WTC11 (cell line): ENCODE measurements at places on chromosomes 16 and 17. TPM values are rescaled to one million over a fixed set of nuclear protein-coding genes. Genes with fewer than 3 reads are reported as not detected.

DNA sequence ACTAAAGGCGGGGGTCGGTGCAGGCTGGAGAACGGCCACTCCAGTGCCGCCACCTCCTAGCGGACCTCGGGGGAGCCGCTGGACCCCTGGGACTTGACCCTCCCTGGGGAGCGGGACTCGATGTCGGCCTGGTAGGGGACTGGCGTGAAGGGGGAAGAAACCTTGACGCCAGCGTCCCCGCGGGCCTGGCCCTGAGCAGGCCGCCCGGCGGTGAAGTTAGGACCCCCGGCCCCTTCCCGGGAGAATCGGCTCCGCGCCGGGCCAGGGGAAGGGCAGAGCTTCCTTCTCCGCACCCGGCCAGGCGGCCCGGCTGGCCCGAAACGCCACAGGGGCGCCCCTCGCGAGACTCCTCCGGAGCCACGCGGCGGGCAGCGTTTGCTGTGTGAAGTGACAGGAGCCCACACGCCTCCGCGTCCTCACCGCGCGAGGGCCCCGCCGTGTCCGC is 389 bp downstream of the DUS1L start:
- DNase-seq: no peak
- peaks cover under 1% of the 10 kb centered on the region; the same call in 1 of the 2 replicates for H3K36me3 ChIP-seq
- 0 out of 2 replicates have a peak, but pooled peaks cover 2% of the 10 kb centered on the region for H3K4me1 ChIP-seq
- H3K27ac ChIP-seq: no peak overlapping the region
- H3K4me3 ChIP-seq: peak overlapping the region; percentile 67
- H3K27me3 ChIP-seq: peaks cover under 1% of the 10 kb centered on the region; the same call in 1 of the 2 replicates

LRRC75A gene
- 13.7 to 22.9 TPM (median 14.7 TPM) in 3 replicates for total RNA-seq

FNDC8 gene
- not detected in 3 replicates for total RNA-seq

- H3K4me3 ChIP-seq: peak overlapping the region; percentile 71
- peak; percentile 90 for DNase-seq
- H3K27ac ChIP-seq: no peak overlapping the region
- no peaks in the 10 kb centered on the region for H3K36me3 ChIP-seq
- H3K4me1 ChIP-seq: peaks cover 4% of the 10 kb centered on the region; the same call in 1 of the 2 replicates
These were observed 8.5 kb downstream of the ALOXE3 start for GRCh38 chr17:8109661-8110455.

EEF2K gene
- 23.8 to 27.7 TPM (median 26.7 TPM) in 3 replicates for total RNA-seq

- peaks cover 21% of the 10 kb centered on the region; the same call in 1 of the 2 replicates for H3K36me3 ChIP-seq
- H3K4me3 ChIP-seq: peak overlapping the region; percentile 100
- peak; percentile 33 for DNase-seq
- no peak overlapping the region for H3K27ac ChIP-seq
These were observed 628 bp downstream of the GABARAPL2 start for GRCh38 chr16:75566758-75567255.

DNA sequence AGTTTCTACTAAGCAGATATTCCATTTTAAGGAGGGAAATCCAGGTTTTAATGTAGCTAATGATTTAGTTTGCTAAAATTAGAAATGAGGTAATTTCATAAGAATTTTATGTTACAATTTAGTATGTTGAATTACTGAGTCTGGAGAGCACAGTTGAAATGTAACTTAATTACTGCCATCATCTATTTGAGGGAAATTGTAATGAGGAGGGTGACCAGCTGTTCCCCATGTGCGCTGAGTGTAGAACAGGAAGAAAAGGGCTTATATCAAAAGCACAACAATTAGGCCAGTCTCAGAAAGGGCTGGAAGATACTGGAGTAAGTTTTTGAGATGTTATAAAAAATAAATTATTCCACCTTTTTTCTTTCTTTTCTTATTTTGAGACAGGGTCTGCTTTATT is 735.1 kb upstream of the GOT2 start:
- no peak overlapping the region for H3K27ac ChIP-seq
- no peaks in the 10 kb centered on the region for H3K36me3 ChIP-seq
- H3K4me1 ChIP-seq: 0 out of 2 replicates have a peak, but pooled peaks cover 3% of the 10 kb centered on the region
- no peak for DNase-seq
- H3K27me3 ChIP-seq: no peaks in the 10 kb centered on the region

SDR42E2 gene
- 0.09 to 0.18 TPM (median 0.13 TPM) in 3 replicates for total RNA-seq

DNA sequence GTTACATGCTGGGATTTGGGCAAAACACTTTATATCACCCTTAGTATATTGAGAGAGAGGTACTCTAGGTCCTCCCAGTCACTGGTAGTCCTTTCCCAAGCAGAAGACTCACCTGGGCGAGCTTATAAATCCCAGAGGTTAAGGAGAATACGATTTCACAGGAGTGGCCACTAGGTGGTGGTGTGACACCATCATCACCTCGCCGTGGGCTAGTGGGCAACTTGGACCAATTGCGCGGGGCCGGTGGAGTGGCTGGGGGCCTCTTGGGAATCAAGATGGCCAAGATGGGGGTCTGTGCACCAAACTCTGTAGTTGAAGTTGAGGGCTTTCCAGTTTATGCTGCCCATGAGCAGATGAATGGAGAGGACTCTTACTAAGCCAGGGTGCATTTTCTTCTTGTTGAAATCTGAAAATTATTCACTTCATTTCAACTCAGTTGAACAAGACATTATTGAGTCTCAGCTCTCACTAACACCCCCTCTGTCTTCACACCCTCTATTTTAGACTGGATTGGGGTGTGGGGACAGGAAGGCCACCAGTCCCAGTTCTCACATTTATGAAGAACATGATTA is 38.2 kb upstream of the PIRT start:
- H3K4me1 ChIP-seq: no peaks in the 10 kb centered on the region
- peaks cover 7% of the 10 kb centered on the region for H3K36me3 ChIP-seq
- no peak overlapping the region for H3K4me3 ChIP-seq
- no peak overlapping the region for H3K27ac ChIP-seq
- H3K27me3 ChIP-seq: no peaks in the 10 kb centered on the region; the same call in none of the 2 replicates

MRPL38 gene
- 107 to 146 TPM (median 116 TPM) in 3 replicates for total RNA-seq
